ENCODE measurements at places on chromosomes 5 and 9.
A peak's percentile ranks its signal among the peaks of the same experiment; 100 is the strongest.

GRCh38 chr5:139481580-139482049 lies 943 bp downstream of the STING1 start:
- peak; percentile 32 for DNase-seq

- DNase-seq = no peak
Measured at GRCh38 chr9:804026-804425, 37.5 kb upstream of the DMRT1 start.

GRCh38 chr9:130450344-130451003 lies 5.7 kb downstream of the ASS1 start:
- DNase-seq = no peak

DNA sequence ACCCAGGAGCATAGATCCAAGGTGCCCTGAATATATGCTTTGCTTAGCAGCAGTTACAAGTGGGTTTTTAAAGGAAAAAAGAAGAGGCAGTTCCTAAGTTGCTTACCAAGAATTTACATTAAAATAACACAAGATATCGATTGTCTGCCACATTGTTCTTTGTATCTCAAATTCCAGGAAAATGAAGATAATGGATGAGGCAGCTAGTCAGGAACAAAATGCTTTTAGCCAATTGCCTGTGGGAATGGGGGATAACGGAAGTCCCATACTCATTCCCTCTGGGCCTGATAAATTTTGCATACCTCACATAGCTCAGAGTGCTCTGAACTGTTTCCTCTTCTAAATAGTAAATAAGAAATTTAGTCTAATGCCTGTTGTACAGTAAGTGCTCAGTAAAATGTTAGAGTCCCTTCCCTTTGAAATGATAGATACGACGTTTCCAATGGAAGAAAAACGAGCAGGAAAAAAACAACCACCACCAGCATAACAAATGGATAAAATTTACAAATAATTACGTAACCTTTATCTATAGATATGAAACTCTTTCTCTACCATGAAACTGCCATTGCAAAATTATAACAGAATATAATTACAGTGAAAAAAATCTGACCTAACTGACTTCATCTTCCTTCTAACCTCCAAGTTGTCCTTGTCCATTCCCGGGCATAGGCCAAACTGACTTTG lies 35.5 kb upstream of the TENT2 start:
- DNase-seq = no peak

All from fibroblast of skin of scalp (primary cell).